ENCODE measurements at places on chromosomes 4 and X.

DNA sequence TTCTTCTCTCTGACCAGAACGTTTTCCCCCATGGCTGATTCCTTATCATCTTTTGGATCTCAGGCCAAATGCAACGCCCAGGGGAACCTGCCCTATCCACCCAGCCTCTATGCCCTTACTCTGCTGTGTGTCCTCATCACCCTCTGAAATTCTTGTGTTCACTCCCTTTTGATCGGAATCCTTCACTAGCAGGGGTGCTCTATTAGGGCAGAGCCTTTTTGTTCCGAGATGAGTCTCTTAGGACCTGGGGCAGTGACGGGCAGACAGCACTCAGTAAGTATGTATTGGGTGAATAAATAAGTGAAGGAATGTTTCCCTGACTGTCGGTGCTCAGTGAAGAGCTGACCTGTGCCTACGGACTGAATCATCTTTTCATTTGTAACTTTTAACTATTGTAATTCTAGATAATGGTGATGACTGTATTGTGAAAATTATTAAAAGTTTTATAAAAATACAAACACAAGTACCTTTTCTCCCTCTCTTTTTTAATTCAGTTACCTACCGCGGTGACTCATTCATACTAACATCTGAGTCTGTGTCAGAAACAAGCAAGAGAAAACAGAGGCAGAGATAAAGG, 4.8 kb upstream of the TENM3 start:
- no peak for DNase-seq

DNA sequence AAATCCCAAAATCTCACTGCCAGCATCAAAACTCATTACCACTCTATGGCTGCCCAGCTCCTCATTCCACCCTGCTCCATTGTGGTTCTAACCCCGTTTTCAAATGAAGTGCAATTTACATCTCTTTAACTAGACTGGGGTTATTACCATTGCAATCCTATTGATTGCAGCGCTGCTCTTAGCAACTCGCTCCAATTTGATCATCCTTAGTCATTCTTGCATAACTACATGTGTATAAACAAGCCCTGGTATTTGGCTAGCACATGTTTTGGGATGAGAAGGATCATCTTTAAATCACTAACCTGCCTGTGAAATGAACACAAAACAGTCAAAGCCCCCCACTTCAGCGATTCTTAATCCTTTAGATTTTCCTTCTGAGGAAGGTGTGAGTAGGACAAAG, 340.1 kb upstream of the PPARGC1A start:
- DNase-seq, result no peak

DNA sequence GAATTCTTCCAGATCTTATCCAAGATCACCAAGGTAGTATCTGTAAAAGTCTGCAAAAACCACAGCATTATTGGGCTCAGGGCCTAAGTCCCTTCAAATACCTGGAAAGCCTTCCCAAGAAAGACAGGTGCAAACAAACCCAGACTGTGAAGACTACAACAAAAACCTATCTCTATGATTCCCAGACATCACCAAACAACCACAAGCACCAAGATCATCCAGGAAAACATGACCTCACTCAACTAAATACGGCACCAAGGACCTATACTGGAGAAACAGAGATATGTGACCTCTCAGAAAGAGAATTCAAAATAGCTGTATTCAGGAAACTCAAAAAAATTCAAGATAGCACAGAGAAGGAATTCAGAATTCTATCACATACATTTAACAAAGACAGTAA, 15.3 kb downstream of the TCEAL1 start:
- DNase-seq, result no peak

GRCh38 chrX:100407147-100407783, 2.8 kb downstream of the PCDH19 start:
- DNase-seq, result no peak

- DNase-seq, result no peak
Observed at GRCh38 chr4:174275101-174275500, 8.4 kb downstream of the FBXO8 start.

DNA sequence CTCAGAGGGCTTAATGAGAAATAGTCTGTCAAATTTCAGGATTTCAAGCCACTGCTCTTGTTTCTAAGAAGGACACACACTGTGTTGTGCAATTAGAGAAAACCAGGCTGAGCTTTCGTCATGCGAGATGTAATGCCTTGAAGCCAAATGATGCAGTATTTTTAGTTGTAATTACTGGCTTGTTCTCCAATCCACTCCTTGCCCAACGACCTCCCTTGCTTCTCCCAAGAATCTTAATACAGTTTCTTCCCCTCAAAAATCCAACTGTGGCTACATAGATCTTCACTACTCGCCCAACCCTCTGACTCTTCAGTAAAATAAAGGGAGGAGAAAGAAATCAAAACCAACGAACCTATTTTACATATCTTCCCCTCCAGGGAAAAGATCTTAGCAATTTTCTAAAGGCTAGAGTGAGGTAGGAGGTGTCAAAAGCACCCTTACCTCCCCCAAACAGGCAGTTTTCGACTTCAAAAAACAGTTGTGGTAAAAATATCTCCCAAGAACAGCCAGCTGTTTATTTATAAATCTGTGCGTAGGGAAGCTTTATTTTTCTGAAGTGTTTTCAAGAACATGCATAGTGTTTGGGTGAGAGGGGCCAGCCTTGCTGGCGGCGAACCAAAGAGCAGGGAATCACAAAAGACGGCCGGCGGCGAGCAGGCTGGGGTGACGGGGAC, 68.7 kb downstream of the MGST2 start:
- DNase-seq, result no peak

GRCh38 chrX:53831662-53832635, 145.4 kb upstream of the HUWE1 start:
- peak; percentile 10 for DNase-seq

GRCh38 chrX:24475480-24475879, 10.4 kb downstream of the PDK3 start:
- no peak for DNase-seq

Data from renal pelvis (tissue), 12 donors.